ENCODE measurements at places on chromosomes 6 and 20.

DNA sequence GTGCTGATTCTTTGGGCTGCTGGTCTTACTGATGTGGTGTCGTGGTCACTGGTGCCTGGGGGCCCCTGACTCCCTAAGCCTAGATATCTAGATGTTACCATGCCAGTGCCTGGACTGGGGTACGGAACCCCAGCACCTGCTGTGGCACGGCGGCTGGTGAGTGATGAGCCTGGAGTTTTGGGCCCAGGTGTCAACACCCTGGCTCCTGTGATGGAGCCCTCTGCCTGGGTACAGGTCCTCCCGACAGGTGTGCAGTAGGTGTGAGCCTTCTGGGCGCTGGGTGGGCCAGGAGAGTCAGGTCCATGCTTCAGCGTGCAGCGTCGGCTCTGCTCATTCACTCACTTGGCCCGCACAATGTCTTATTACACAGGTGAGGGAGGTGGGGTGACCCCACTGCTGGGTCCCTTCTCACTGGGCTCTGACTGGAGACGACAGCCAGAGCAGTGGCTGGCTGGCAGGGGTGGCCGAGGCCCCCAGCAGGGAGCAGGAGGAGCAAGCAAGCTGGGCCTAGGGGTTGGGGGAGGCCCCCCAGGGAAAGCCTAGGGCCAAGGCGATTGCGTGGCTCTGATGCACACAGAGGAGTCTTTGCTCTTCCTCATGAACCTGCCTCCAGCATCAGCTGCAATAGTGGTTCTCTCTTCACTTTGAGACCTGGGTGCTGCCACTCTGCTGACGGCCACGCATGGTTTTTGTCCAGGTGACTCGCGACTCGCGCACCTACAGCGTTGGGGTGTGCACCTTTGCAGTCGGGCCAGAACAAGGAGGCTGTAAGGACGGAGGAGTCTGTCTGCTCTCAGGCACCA lies 42.5 kb upstream of the SLC22A1 start:
- no peak for DNase-seq

DNA sequence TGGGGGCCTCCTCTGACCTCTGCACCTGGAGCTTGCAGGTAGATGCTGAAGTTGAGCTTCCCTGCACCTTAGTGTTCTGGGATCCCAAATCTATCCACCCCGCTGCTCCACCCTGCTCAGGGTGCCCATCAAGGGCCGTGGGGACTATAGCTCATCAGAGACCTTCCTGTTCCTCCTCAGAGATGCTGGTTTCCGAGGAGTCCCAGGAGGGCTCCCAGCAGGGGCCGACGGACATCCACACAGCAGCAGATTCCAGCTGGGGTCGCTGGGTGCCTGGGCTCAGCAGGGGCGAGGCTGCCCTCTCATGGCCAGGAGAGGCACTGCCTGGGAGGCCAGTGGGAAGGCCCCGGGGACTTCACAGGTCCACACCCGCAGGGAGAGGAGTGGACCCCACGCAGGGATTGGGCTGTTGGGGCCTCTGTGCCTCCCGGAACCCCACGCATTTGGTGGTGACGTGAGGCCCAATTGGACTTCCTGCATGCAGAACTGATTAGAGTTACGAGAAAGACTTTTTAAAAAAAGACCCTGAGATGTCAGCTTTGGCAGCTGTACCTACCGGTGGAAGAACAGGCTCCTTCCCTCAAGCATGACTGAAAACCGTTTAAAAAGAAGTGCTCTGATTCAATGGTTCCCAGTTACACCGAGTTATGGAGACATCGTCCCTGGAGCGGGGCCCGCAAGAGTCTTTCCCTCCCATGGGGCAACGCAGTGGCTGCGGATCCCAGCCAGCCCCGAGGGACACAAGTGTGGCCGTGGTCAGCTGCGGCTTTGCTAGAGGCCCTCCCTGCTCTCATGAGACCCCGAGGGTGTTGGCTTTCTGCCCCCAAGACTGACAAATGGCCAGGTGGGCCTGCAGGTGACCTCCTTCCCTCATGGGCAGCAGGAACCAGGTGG lies 25.3 kb upstream of the SLCO4A1 start:
- no peak for DNase-seq

GRCh38 chr20:11063444-11063843 lies 389.6 kb upstream of the JAG1 start:
- no peak for DNase-seq

DNA sequence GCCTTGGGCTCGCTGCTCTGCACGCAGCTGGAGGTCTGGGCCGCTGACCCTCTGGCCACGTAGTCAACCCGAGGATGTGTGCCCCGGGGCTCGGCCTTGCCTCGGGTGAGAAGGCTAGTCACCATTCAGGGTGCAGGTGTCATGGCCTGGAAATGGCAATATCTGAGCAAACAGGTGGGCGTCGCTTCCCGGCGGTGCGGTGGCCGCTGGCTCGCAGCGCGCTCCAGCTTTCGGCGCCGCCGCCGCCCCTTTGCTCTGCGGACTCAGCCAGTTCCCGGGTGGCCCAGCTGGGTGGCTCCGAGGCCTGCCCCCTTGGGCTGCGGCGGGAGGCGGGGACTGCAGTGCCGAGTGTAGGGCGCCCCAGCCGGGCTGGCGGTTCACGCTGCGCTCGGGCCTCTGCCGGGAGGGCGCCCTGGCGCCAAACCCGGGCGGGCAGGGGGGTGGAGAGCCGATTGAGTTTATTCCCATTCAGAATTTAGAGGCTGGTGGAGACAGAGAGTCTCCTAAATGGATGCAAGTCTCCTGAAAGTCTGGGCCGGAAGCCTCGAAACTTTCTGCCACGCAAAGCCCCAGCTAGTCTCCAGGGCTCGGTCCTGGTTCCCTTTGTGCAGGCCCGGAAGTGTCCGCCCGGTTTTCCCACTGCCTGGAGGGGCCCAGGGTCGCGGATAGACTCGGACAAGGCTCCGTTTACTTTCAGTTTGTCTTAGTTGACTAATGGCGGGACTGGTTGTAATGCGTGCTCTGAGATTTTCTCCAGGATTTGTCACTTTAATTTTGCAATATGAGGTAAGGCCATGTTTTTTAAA lies 11.3 kb upstream of the TFAP2A start:
- no peak for DNase-seq

DNA sequence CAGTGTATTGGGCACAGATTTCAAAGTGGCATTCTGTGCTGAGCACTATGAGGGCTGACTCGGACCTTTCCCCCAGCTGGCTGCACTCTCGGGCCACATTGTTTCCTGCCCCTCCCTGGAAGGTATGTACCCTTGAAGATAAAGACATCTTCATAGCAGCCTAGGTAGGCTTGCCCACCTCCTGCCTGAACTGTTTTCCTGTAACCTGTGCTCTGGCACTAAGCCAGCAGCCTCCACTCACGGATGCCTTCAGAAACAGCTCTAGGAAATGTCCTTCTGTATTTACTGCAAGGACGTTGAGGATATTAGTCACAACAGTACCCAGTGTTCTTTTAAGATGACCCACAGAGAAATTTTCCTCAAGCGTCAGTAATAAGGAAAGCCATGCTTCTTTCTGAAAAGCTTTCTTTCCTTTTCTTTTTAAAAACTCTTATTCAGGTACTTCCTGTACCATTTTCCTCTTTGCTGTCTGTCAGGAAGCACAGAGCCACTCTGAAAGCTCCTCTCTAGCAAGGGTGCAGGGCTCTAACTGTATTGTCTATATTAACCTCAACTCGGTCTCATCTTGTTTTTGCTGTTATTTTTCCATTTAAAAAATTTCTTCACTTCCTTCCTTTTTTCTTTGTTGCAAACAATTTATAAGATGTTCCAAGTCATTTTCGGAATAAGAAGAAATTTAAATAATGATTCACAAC lies 43.5 kb downstream of the TTI1 start:
- no peak for DNase-seq

GRCh38 chr20:12849225-12849910 lies 159.4 kb upstream of the SPTLC3 start:
- DNase-seq: no peak

GRCh38 chr20:61134296-61135030 lies 117.6 kb upstream of the CDH4 start:
- no peak for DNase-seq

DNA sequence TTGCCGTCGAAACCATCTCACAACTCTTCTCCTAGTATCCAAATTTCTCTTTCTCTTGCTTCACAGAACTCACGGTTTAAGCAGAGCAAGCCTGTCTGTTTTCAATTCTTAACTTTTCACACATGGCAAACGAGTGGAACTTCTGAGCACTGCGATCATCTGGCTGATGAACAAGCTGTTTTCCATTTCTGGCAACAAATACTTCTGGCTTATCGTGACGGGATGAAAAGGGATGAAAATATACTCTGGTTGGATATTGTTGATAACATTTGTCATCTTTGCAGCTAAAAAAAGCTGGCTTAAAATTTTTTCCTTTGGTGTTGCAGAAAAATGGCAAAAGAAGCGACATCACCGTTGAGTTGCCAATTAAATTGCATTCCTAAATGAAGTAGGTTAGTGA lies 515.2 kb upstream of the JARID2 start:
- DNase-seq: no peak

DNA sequence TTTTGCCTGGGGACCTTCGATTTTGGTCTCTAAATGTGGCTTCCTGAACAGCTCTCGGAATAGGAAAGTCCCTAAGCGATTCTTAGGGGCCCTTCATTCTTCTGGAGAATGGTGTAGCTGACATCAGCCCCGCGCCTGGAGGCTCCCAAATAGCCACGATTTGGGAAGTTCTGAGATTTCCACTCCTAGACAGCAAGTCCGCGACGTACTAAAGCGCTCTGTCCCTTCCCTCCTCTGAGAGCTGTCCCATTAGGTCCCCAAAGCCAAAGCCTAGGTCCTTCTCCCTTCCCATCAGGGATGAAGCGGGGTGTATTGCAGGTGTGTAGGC lies 756 bp downstream of the MOXD1 start:
- no peak for DNase-seq

GRCh38 chr6:72969666-72970065 lies 255.6 kb downstream of the KHDC1L start:
- DNase-seq: no peak
